ENCODE measurements at places on chromosomes 13 and 19.

DNA sequence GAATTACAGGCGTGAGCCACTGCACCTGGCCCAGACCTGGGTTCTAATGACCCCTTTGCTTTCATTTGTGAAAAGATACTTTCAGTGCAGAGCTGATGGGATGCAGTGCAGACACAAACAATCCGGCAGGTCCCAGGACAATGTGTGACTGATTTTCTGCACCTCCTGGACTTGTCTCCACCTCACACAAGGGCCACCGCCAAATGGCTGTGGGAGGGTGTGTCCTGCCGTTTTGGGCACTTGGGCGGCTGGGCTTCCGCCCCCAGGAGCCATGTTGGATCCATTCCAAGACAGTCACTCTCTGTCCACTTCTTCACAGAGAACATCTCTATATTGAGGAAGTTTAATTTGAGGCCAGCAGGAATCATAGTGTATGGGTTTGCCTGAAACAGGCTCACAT, 112.3 kb upstream of the ZNF507 start:
- DNase-seq, result no peak

DNA sequence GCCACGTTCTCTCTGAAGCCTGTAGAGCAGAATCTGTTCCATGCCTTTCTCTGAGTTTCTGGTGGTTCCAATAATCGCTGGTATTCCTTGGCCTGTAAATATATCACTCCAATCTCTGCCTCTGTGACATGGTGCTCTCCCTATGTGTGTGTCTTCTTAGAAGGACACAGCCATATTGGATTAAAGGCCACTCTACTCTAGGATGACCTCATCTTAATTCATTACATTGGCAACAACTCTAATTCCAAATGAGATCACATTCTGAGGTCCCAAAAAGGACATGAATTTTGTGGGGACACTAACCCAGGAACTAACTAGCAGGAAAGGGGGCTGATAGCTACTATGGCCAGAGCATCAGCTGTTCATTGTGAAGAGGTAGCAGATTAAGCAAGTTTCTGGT, 110.7 kb downstream of the KLF12 start:
- no peak for DNase-seq

DNA sequence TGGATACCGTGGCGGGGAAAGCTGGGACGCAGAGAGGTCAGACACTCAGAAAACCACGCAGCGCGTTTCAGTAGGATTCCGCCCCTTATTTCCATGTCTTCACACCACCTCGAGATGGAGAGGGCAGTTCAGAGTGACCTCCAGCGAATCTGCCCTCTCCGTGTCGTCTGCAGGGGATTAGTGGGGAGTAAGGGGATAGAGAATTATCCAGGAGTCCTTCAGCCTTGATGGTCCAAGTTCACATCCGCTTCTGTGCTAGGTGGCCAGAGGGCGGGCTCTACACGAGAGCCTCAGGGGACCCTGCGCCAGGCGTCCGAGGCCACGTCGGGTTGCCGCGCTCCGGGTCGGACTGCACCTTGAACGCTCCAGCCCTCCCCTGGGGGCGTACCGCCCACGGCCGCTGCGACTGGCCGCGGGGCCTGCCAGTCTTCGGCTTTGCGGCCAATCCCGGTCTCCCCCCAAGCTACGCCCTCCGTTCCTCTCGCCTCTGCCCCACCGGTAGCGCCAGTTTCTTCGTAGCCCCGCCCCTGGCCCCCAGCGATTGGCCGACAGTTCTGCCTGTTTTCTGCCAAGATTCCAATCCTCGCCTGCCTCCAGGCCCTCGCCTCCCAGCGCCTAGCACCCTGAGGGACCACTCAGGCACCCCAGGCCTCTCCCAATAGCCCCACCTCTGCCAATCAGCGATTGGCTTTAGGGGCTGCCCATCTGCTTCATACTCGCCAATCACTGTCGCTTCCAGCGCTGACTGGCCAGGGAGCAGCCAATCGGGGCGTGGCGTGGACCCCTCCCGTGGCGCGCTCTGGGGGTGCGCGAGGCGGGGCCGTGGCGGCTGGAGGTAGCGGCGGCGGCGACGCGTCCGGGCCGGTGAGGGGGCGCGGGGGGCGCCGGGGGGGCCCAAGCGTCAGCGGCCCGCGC, at the start of gene SLC25A42:
Gene SLC25A42 (plus strand): TSS at position 812 of the 915 bp plus-strand sequence. CDS start 32,131 bp downstream, outside the sequence.
- peak; percentile 100 for DNase-seq

- DNase-seq, result peak; percentile 36
Observed at GRCh38 chr13:101231751-101232428, 184.4 kb downstream of the NALCN start.

- DNase-seq, result peak; percentile 83
Observed at GRCh38 chr13:36362251-36362650, 16.1 kb upstream of the SPART start.

GRCh38 chr13:30274083-30274482, 33.3 kb downstream of the KATNAL1 start:
- no peak for DNase-seq

DNA sequence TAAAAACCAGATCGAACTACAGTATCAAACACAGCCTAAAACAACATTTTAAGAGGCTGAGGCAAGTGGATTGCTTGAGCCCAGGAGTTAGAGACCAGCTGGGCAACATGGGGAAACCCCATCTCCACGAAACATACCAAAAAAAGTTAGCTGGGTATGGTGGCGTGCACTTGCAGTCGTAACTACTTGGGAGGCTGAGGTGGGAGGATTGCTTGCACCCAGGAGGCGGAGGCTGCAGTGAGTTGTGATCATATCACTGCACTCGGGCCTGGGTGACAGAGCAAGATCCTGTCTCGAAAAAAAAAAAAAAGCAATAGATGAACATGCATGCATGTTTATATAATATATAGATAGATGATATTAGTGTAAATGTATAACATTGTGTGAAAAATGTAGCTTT, 5.2 kb upstream of the MRPS31 start:
- no peak for DNase-seq

DNA sequence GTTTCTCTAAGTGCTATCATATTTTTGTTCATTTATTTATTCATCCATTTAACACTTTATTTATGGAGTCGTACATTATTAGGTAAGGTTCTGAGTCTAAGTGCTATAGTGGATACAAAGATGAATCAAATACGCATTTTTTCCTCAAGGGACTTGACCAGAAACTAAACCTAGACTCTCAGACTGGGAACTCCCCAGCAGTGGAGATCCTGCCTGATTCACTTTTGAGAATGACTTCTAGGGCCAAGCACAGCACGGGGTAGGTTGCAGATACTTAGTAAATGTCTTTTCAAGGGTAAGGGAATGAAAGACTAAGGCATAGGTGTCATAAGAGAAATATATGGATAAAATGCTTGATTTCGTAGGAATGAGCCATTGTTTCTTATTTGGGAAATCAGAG, 7.2 kb downstream of the DNAJC15 start:
- DNase-seq, result no peak

- no peak for DNase-seq
Observed at GRCh38 chr13:29411481-29411880, 184.0 kb downstream of the SLC7A1 start.

DNA sequence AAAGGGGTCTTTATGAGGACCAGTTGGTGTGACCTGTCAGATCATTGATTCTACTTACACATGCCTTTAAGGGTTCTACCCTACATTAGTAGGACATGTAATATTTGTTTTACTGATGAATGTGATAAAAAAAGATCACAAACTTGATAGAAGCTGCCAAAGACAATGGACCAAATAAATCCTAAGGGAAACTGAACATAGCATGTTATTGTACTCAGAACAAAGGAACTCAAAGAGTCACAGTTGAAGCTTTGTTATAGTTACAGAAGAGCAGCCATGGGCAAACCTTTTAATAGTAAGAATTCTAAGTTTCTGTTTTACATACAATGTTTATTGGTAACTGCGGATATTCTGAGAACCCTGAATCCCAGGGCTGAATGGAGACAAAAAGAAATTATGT, 780.1 kb downstream of the SLITRK6 start:
- DNase-seq, result no peak

DNA sequence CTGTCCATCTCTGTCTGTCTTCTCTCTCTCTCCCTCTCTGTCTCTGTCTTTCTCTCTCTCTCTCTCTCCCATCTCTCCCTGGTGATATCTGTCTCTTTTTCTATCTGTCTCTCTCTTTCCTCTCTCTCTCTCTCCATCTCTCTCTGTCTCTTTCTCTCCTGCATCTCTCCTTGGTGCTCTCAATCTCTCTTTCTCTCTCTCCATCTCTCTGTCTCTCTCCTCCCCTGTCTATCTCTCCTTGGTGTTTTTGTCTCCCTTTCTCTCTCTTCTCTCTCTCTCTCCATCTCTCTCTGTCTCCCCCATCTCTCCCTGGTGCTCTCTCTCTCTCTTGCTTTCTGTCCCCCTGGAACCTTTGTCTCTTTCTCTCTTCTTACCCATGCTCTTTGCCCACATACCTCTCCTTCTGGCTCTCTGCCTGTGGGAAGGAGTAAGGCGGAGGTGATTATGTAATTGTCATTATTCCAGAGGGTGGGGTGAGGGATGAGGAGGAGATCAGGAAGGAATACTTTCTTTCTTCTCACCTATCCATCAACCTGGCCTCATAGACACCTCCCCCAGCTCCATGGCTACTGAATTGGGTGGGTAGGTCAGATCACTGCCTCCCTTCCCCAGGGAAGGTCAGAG, 30.9 kb upstream of the CYP2B6 start:
- DNase-seq, result no peak

- DNase-seq, result no peak
Observed at GRCh38 chr19:10110076-10110971, 1.2 kb upstream of the P2RY11 start.

- no peak for DNase-seq
Observed at GRCh38 chr19:46601318-46602224, at the start of gene CALM3. TSS of gene CALM3 (plus strand) at chr19:46601330. CDS start at chr19:46601435, 105 bp downstream.

DNA sequence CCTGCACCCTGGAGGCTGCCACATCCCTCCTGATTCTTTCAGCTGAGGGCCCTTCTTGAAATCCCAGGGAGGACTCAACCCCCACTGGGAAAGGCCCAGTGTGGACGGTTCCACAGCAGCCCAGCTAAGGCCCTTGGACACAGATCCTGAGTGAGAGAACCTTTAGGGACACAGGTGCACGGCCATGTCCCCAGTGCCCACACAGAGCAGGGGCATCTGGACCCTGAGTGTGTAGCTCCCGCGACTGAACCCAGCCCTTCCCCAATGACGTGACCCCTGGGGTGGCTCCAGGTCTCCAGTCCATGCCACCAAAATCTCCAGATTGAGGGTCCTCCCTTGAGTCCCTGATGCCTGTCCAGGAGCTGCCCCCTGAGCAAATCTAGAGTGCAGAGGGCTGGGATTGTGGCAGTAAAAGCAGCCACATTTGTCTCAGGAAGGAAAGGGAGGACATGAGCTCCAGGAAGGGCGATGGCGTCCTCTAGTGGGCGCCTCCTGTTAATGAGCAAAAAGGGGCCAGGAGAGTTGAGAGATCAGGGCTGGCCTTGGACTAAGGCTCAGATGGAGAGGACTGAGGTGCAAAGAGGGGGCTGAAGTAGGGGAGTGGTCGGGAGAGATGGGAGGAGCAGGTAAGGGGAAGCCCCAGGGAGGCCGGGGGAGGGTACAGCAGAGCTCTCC, 6.9 kb upstream of the CEACAM5 start:
- DNase-seq, result no peak

- DNase-seq, result no peak
Observed at GRCh38 chr19:33906578-33907335, 110.1 kb downstream of the KCTD15 start.

GRCh38 chr19:16361926-16362325, 37.3 kb downstream of the KLF2 start:
- no peak for DNase-seq

DNA sequence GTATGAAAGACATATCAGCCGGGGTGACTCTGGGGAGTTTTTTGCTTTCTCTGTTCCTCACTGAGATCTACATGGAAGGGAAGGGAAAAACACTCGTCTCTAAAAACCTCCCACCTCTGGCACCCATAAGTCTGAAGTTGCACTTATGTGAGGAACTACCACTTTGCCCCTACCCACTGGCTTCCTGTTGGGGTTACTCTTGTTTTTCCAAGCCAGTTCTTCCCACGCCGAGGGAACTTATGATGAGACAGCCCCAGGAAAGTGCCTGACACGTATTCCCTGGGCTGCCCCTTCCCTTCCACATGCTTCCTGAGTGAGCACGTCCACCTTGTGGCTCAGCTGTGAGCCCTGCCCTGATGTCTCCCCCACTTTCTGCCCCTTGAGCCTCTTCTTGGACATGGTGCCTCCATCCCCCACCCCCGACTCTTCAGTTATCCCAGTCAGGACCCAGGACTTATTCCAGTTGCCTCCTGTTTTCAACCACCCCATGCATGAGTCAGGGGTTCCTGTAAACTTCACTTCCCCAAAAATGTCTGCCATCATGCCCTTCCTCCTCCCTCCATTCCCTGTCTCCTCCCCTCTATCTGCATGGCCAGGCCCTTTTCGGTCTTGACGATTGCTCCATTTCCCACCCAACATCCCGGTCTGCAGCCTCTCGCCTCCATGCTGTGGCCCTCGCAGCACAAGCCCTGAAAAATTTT, 5.1 kb upstream of the SIGLEC7 start:
- no peak for DNase-seq

GRCh38 chr13:29457299-29457698, 138.2 kb downstream of the SLC7A1 start:
- DNase-seq, result peak; percentile 52

GRCh38 chr13:111252446-111253364, 67.7 kb upstream of the TEX29 start:
- no peak for DNase-seq

DNA sequence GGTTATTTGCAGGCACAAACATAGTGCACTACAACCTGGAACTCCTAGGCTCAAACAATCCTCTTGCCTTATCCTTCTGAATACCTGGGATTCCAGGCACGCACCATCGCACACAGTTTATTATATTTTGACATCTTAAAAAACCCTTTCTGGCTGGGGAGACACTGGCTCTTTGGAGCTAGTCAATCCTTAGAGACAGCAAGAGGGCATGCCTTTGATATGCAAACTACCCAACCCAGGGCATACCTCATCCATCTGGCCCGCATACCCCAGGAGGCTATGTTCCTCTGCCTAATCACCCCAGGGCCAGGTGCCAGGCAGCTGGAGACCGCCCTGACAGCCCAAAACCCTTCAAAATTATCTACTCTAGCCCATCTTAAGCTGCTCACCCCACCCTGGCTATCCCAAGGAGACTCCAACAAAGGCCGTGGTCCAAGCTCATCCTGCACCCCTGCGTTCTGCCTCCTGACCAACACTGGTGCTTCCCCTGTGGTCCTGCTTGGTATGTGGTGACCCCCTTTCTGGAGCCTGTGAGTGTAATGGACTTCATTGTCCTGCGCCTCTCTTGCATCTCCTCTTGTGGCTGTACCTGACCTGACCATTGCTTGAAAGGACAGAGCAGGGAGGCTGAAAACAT, 86.4 kb downstream of the RGCC start:
- no peak for DNase-seq

DNA sequence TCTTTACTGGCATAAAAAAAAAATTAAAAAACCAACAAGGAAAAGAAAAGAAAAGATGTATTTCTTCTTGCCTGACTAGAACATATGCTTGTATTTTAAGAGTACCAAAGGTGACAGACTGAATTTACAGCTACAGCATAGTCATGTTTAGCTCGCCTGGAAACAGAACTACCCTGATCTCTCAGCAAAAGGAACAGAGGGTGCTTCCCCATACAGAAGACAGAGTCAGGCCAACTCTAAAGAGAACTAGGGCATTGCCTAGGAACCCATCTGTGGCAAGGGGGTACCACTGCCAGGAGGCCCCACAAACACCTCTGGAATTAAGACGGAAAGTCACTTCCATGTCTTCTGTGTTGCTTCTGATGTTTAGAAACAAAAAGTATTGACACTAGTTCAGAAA, 252.1 kb upstream of the STARD13 start:
- DNase-seq, result no peak

- DNase-seq, result no peak
Observed at GRCh38 chr19:56720281-56720680, 48.7 kb upstream of the ZNF835 start.

GRCh38 chr13:91232716-91233115, 114.8 kb upstream of the MIR17HG start:
- no peak for DNase-seq

- DNase-seq, result no peak
Observed at GRCh38 chr19:18616023-18616422, 3.4 kb downstream of the TMEM59L start.

Measured in stromal cell of bone marrow (primary cell).